ENCODE measurements at places on chromosomes 7 and 10. TPM values are rescaled to one million over a fixed set of nuclear protein-coding genes. Genes with fewer than 3 reads are reported as not detected.

Gene SLC13A1
- not detected for total RNA-seq

Gene PIK3AP1
- total RNA-seq = 0.64 TPM

Gene CCZ1B
- 34.5 TPM for total RNA-seq

Gene WNT8B
- total RNA-seq = not detected

Gene VAX1
- total RNA-seq = not detected

Gene PRPS1L1
- not detected for total RNA-seq

Gene TSPAN13
- 41.0 TPM for total RNA-seq

Gene KAZALD1
- total RNA-seq = 2.4 TPM

Gene TBXAS1
- total RNA-seq = 1.3 TPM

Gene FAM25G
- not detected for total RNA-seq

All from nasal cavity respiratory epithelium epithelial cell of viscerocranial mucosa (primary cell).